ENCODE measurements at places on chromosomes 2 and 18. TPM values are rescaled to one million over a fixed set of nuclear protein-coding genes. Genes with fewer than 3 reads are reported as not detected.

GRCh38 chr2:109129356-109129920 lies 433 bp downstream of the SH3RF3 start:
- peak overlapping the region; percentile 76 for H3K4me3 ChIP-seq
- H3K4me1 ChIP-seq: peaks cover 7% of the 10 kb centered on the region
- H3K27me3 ChIP-seq: no peaks in the 10 kb centered on the region
- H3K36me3 ChIP-seq: no peaks in the 10 kb centered on the region
- no peak for DNase-seq

GRCh38 chr2:184599872-184600222 lies 1.5 kb downstream of the ZNF804A start:
- no peaks in the 10 kb centered on the region for H3K27me3 ChIP-seq
- H3K4me1 ChIP-seq: peaks cover 17% of the 10 kb centered on the region
- no peak overlapping the region for H3K4me3 ChIP-seq
- H3K36me3 ChIP-seq: no peaks in the 10 kb centered on the region

- peak overlapping the region; percentile 87 for H3K27ac ChIP-seq
- H3K4me1 ChIP-seq: peaks cover 98% of the 10 kb centered on the region
- DNase-seq: no peak
- H3K27me3 ChIP-seq: no peaks in the 10 kb centered on the region
- peak overlapping the region; percentile 74 for H3K4me3 ChIP-seq
These were observed 1.1 kb downstream of the IGFBP5 start for GRCh38 chr2:216694082-216694825.

DNA sequence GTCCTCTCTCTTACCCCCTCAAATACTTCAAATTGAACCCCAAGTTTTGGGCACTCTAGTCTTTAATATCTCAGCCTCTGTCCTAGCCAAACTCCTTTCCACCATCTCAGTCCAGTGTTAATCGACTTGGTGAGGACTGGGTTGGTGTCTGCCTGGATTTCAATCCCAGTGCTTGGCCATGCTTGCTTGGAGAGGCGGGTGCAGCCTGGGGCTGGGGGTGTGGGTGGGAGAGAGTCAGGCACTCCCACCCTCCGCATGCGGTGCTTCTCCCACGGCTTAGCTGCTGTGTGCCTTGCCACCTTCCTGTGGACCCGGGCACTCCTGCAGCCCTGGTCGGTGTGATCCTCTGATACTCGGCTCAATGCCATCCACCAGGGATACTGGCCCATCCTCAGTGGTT lies 220.8 kb upstream of the HDAC4 start:
- H3K27ac ChIP-seq: no peak overlapping the region
- no peak overlapping the region for H3K4me3 ChIP-seq
- no peak for DNase-seq
- H3K27me3 ChIP-seq: no peaks in the 10 kb centered on the region

GRCh38 chr18:76099931-76100457 lies 395.0 kb downstream of the ZNF516 start:
- DNase-seq: no peak
- H3K4me3 ChIP-seq: no peak overlapping the region
- no peaks in the 10 kb centered on the region for H3K27me3 ChIP-seq
- H3K27ac ChIP-seq: no peak overlapping the region
- peaks cover 14% of the 10 kb centered on the region for H3K4me1 ChIP-seq

GRCh38 chr2:198441901-198442300 lies 637.5 kb downstream of the PLCL1 start:
- no peak overlapping the region for H3K4me3 ChIP-seq
- no peaks in the 10 kb centered on the region for H3K36me3 ChIP-seq
- no peaks in the 10 kb centered on the region for H3K4me1 ChIP-seq
- no peaks in the 10 kb centered on the region for H3K27me3 ChIP-seq

DNA sequence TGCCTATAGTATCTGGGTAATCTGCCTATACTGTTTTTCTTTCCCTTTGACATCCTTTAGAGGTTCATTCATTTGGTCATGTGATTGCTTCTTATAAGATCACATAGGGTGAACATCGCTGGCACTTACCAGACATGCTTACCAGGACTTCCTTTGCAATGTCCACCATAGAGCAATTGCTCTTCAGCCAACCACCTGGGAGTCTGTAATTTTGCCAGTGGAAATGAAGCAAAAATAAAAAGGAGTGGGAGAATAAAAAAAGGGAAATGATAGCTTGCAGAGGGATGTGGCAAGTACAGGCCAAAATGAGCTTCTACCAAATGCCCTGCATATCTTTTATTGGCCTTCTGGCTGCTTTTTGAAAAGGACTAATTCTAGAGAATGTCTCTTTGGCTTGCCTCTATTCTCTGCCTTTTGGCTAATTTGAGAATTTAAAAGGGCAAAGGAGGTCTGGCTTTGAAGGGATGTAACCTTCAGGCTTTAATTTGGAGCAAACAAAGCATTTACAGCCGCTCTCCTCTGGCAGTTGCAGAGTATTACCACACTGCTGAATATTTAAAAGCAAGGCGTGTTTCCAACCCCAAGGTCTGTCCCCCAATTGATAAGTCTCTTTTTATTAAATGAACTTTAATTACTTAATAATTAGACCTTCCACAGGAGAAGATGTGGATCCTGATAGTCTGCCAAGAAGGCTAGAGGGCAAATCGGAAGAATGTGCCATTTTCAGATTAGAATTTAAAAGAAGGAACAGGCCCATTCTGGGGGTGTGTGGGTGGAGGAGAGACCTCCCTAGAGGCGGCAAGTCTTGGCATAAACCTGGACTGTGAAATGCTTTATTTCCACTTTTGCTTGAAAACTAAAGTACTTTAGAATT lies 557.9 kb downstream of the DCC start:
- no peaks in the 10 kb centered on the region for H3K4me1 ChIP-seq
- no peaks in the 10 kb centered on the region for H3K27me3 ChIP-seq
- H3K4me3 ChIP-seq: no peak overlapping the region
- no peak overlapping the region for H3K27ac ChIP-seq
- no peaks in the 10 kb centered on the region for H3K36me3 ChIP-seq
- DNase-seq: no peak

- no peak for DNase-seq
- H3K36me3 ChIP-seq: no peaks in the 10 kb centered on the region
- H3K4me3 ChIP-seq: no peak overlapping the region
- H3K27me3 ChIP-seq: no peaks in the 10 kb centered on the region
- H3K27ac ChIP-seq: no peak overlapping the region
- H3K4me1 ChIP-seq: peaks cover 21% of the 10 kb centered on the region
These were observed 117.0 kb downstream of the ZNF385B start for GRCh38 chr2:179744401-179744800.

DNA sequence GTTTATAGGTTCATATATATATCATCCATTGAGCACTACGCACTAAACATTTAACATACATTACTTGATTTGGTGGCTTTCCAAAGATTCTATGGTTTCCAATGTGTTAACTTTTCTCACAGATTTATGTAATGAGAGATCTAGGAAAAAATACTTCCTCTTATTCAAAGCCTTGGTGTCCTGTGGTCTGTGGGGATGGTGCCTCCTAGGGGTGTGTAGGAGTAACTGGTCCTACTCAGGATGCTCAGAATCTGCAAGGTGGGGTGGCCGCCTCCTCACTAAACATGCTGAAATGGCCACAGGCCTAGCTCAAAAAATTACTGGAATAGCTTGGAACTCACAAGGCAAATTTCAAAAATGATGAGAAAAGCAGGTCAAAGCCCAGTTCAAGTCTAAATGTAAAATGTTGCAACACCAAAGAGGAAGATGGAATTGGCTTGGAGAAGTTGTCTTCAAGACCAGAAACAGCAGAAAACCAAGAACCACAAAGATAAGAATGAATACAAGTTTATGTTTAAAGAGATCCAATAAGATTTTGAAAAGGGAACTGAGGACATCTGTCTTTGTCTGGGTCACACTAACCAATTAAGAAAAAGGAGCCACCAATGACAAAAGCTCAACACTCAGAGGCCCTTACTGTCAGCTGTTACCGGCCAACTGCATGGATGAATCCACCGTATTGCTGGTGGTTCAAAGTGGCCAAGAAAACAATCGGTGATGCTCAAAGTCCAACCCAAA lies 11.5 kb downstream of the GPR55 start:
- H3K27me3 ChIP-seq: peaks cover 10% of the 10 kb centered on the region
- DNase-seq: no peak
- H3K4me3 ChIP-seq: no peak overlapping the region

DNA sequence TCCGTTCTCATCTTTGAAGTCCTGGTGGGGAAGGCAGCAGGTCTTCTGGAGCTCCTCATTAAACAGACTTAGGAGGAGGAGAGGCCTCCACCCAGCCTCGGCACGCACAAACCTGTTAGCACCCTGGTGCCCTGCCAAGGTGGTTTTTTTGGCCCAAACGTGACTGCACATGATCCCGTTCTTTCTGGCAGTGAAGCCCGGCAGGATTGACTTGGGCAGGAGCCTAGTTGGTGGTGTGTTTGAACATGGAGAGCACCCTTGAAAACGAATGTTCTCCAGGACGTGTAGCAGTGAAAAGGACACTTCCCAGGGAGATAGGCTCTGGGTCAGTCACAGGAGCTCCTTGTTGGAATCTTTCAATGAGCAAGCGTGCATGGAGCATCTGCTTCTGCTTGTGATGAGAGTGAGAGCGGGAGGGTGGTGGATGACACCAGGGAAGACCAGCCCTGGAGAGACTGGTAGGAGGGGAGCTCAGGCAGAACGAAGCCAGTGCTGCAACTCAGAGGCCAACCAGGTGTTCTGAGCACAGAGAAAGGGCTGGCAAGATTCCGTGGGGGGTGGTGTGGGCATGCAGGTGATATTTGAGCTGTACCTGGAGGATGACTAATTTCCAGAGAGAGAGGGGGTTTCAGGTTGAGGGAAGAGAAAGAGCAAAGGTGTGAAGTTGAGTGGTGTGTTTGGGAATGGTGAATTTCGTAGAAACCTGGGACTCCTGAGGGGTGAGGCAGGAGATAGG lies 73.8 kb downstream of the TANC1 start:
- H3K36me3 ChIP-seq: peaks cover 7% of the 10 kb centered on the region
- no peaks in the 10 kb centered on the region for H3K27me3 ChIP-seq
- no peak overlapping the region for H3K4me3 ChIP-seq
- peaks cover 32% of the 10 kb centered on the region for H3K4me1 ChIP-seq
- DNase-seq: no peak

Gene RAB6C
- 0.57 TPM for total RNA-seq

GRCh38 chr2:67213270-67213670 lies 183.9 kb upstream of the ETAA1 start:
- peak overlapping the region; percentile 75 for H3K27ac ChIP-seq
- no peaks in the 10 kb centered on the region for H3K4me1 ChIP-seq
- H3K27me3 ChIP-seq: no peaks in the 10 kb centered on the region
- peak overlapping the region; percentile 22 for H3K4me3 ChIP-seq

DNA sequence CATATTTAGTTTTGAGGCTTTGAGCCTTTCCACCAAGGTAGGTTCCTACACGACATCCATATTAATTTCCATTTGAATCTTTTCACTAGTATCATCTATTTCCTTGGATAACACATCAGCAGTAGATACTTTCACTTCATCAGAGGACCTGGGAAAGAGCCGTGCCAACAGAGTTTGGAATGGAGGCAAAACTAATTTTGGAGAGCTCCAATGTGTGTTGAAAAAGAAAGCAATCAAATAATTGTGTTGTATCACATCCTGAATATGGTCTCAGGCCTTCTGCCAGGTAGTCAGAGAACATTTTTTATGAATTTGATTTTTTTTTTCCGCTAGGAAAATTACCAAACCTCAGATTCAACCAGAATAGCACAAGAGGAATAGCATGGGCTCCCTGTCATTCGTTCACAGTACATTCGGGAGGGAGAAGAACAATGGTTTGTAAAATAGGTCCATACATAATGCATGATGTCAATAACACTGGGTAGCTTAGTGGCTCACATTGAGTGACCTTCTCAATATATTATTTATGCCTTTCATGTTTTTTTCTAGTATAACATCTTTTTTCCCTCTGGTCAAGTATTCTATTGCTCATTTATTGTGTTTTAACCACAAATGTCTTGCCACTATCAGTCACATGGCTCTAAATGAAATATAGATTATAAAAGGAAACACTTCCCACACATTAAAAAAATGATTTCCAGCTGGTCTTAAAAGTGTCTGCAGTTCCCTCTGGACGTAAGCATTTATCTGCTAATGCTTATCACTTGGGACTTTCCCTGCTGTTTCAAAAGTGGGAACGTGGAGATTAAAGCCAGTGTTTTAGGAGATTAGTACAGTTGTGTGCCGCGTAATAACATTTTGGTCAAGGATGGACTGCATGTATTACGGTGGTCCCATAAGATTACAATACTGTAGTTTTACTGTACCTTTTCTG lies 68.6 kb upstream of the RAPH1 start:
- H3K27me3 ChIP-seq: no peaks in the 10 kb centered on the region
- no peaks in the 10 kb centered on the region for H3K36me3 ChIP-seq
- H3K27ac ChIP-seq: no peak overlapping the region
- H3K4me1 ChIP-seq: peaks cover 17% of the 10 kb centered on the region

DNA sequence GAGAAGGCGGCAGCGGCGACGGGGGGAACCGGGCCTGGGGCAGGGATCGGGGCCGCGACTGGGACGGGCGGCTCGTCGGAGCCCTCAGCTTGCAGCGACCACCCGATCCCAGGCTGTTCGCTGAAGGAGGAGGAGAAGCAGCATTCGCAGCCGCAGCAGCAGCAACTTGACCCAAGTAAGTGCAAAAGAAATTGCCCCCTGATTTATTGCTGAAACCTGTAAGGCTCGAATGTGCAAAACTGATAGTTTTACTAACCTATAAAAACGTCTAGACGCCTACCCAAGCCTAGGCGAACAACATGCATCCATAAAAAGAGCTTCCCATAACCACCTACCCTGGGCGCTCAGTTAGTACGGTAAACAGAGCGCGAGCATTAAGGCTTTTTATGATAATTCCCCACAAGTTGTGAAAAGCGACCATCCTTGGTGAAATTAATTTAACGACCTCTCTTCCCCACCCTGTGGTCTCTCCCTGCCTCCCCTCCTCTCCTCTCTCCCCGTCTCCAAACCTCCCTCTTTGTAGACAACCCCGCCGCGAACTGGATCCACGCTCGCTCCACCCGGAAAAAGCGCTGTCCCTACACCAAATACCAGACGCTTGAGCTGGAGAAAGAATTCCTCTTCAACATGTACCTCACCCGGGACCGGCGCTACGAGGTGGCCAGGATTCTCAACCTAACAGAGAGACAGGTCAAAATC lies 1.0 kb downstream of the HOXD9 start:
- H3K4me3 ChIP-seq: peak overlapping the region; percentile 62
- no peak overlapping the region for H3K27ac ChIP-seq
- peaks cover 72% of the 10 kb centered on the region for H3K27me3 ChIP-seq
- H3K4me1 ChIP-seq: peaks cover 25% of the 10 kb centered on the region
- no peaks in the 10 kb centered on the region for H3K36me3 ChIP-seq

DNA sequence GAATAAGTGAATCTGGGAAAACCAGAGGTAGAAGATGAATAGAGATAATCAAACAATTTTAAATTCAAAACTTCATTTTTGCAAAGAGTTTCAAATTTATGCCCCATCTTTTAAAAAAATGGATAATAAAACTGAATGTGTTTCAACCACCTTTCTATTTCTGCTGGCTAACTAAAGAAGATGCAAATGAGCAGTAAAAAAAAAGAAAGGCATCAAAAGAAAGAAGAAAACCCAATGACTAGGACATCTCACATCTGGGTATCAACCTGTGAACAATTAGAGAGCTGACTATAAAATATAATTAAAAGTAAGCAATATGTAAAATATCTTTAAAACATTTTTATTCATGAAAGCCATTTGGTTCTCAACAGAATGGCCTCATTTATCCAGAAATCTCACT lies 2.5 kb downstream of the PGAP1 start:
- no peak for DNase-seq
- no peak overlapping the region for H3K27ac ChIP-seq
- no peak overlapping the region for H3K4me3 ChIP-seq
- H3K4me1 ChIP-seq: peaks cover 32% of the 10 kb centered on the region

Gene ARHGAP15
- 7.1 TPM for total RNA-seq

Gene ARHGEF4
- total RNA-seq: 51.5 TPM

Gene IL1R2
- 7.4 TPM for total RNA-seq

Gene AKAIN1
- total RNA-seq: not detected

- no peaks in the 10 kb centered on the region for H3K4me1 ChIP-seq
- H3K36me3 ChIP-seq: peaks cover 53% of the 10 kb centered on the region
- H3K4me3 ChIP-seq: no peak overlapping the region
- no peak for DNase-seq
- H3K27me3 ChIP-seq: no peaks in the 10 kb centered on the region
- H3K27ac ChIP-seq: no peak overlapping the region
These were observed 13.3 kb downstream of the TTC27 start for GRCh38 chr2:32641180-32641579.

All from esophagus muscularis mucosa (tissue), 4 donors.